NAMALWA (cell line): ENCODE measurements at places on chromosomes 7 and 10.

DNA sequence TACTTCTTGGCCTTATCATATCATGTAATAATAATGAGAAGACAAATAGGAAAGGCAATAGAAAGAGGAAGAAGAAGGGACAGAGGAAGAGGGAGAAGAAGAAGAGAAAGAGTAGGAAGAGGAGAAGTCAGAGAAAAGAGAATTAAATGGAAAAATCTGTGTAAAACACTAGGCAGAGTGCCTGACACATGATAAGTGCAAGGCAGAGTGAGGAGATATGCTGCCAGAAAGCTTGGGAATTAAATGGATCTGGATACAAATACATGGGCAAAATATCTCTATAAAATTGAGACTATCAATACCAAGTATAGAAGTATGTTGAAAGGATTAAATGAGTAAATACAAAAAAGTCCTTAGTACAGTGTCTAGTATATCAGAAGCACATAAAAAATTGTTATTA lies 124.8 kb downstream of the CACNA2D1 start:
- no peak for DNase-seq

DNA sequence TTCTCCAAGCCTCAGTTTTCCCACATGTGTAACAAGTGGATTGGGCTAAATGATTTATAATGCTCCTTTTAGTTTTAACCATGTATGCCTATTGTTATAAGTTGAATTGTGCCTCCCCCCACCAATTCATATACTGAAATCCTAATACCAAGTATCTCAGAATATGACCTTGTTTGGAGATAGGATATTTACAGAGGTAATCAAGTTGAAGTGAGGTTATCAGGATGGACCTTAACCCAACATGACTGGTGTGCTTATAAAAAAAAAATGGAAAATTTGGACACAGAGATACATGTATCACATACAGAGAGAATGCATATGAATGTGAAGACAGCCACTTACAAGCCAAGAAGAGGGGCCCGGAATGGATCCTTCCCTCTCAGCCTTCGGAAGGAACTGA lies 117.9 kb upstream of the HABP2 start:
- no peak for DNase-seq

GRCh38 chr7:24964191-24964590 lies 15.8 kb downstream of the OSBPL3 start:
- DNase-seq = no peak

- peak; percentile 64 for DNase-seq
These were observed 935 bp downstream of the TM9SF3 start for GRCh38 chr10:96585736-96586418.
